Fibroblast of the conjunctiva (primary cell): ENCODE measurements at places on chromosomes 16 and 17.

- no peak for DNase-seq
These were observed 1.0 kb upstream of the IGF2BP1 start for GRCh38 chr17:48995974-48996721.

DNA sequence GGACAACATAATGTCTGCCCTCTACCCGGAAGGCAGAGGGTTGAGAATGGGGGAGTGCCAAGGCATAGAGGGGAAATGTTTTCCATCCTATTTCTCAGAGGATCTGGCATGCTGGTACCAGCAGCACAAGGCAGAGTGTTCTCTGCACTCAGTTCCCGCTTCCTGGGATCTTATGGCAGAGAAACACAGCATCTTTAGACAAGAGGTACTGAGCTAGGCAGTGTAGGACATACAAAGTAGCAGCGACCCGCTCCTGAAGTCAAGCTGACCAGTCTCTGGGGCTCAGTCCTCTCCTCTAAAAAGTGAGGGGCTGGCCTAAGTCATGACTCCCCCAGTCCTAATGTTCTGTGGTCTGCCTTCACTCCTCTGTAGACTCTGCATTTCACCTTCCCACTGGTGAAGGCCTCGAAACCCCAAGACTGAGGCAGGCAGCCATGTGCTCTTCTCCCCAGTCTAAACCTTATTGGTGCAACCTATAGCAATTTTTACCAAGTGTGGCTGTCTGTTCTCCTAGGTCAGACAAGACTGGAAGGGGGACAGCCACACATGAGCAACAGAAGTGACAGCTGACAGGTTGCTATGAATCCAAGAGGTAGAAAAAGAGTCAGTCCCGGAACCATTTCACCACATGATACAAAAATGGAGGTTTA lies 11.3 kb upstream of the TSPOAP1 start:
- DNase-seq: no peak

DNA sequence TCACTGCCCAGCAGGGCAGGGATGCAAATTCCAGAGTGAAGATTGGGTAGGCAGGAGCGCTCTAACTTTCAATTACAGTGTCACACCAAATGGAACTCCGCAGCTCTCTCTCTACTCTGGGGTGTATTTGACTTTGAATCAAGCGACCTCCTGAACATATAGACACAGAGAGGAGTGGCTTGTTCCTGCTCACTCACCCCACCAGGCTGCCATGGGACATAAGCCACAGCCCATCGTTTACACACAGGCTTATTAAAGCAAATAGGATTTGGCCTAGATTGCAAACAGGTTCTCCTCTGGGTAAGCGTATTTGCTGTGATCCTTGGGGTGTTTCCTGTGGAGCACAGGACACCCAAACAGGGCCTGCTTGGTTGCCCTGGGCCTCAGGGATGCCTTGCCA lies 281.6 kb upstream of the CCL2 start:
- no peak for DNase-seq

DNA sequence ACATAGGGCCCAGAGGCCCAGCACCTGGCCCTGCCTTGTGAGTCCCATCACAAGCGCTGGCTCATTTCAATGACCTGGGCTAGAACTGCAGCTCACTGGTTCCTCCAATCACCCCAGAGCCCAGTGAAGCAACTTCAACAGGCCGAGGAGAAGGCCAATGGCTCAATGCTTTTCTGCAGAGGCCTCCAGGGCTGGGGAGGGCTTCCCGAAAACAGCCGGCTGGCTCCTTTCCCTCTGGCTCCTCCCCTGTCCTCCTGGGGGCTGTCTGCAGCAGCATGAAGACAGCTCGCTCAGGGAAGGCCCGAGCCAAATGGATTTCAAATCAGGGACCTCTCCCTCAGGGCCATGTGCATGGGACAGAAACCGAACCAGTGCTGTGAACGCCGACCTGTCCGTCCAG lies 121.6 kb downstream of the ZNF423 start:
- no peak for DNase-seq

- DNase-seq: no peak
These were observed 16.0 kb upstream of the SPPL2C start for GRCh38 chr17:45828582-45829133.

DNA sequence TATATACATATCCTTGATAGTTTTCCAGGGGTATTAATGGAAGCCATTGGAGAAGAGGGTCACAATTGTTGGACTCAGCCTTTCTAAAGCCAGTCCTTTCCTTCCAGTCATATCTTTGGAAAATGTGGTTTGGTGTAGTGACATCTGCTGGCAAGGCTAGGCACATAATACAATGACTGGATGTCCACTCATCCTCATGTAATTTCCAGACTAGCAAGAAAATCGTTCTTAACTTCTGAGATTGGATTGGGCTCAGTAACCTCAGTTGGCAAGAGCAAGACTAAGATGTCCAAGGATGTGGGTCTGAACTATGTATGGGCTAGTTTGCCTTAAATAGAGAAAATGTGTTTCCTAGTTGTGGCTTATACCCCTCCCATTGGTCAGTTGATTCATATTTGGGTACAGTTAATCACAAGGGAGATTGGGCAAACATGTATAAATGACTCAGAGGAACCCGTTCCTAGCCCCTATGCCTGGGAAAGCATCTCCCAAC lies 8.7 kb upstream of the KAT7 start:
- peak; percentile 60 for DNase-seq

GRCh38 chr16:9860876-9861275 lies 321.4 kb downstream of the GRIN2A start:
- no peak for DNase-seq

DNA sequence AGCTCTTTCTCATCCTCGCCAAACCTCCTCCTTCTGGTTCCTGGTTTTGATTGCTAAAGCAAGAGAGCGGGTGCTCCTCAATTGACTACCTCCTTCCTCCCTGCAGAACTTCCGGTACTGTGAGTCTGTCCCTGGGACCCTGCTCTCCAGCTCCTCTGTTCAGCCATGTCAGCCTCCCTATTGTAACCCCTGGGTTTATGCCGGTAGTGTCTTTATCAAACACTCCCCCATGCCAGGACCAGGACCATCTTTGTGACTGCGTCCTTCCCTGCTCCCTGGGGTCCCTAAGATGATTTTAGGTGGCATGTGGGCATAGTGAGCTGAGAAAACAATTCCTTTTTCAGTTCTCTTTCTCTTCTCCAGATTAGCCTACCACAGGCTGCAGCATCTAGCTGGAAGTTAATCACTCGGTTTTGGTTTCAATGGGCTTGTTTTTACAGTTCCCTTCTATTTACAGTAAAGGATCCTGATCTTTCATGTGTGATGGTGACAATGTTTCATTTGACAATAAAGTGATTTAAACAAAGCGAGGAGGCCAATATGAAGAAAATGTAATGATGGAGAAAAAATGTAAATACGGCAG lies 27.7 kb upstream of the IL21R start:
- no peak for DNase-seq

GRCh38 chr16:9260666-9261065 lies 169.2 kb downstream of the HAPSTR1 start:
- DNase-seq: no peak

DNA sequence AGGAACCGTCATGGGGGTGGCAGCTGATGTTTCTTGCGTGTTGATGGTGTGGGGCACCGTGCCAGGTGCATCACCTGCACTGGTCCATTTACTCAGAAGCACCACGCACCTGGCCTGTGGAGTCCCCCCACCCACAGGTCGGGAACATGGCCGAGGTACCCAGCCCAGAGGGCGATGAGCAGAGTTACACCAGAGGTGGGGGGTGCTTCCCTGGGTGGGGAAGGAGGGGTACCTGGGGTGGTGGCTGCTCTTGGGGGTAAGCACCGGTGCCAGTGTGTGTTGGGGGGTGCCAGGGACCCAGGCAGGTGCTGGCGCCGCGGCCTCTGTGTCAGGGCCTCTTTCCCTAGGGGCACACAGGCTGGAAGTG lies 5.0 kb upstream of the ZNF750 start:
- no peak for DNase-seq

GRCh38 chr17:73632513-73632912 lies 11.7 kb downstream of the SDK2 start:
- DNase-seq: no peak

DNA sequence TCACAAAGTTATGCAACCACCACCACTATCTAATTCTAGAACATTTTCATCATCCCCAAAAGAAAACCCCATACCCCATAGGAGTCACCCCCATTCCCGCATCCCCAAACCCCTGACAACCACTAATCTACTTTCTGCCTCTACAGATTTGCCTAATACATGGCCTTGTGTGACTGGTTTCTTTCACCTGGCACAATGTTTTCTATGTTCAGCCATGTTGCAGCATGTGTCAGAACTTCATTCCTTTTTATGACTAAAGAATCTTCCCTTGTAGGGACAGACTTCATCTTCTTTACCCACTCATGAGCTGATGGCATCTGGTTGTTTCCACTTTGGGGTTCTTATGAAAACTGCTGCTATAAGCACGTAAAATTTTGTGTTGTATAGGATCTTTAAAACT lies 34.6 kb downstream of the CYTH1 start:
- DNase-seq: no peak

GRCh38 chr16:5882087-5882640 lies 784.6 kb upstream of the EEF2KMT start:
- no peak for DNase-seq

DNA sequence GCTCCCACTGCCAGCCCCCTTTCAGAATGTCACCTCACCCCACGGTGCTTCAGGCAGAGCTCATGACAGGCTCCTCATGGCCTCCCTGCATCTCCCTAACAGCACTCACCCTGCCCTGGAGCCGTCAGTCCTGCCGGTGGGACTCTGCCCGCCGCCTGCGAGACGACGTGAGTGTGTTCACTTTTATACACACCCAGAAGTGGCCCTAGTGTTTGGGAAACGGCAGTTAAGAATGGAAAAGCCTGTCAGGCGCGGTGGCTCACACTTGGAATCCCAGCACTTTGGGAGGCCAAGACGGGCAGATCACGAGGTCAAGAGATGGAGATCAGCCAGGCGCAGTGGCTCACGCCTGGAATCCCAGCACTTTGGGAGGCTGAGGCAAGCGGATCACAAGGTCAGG lies 12.3 kb upstream of the CYTH1 start:
- DNase-seq: no peak

GRCh38 chr16:89716916-89717687 lies 3.6 kb downstream of the VPS9D1 start:
- DNase-seq: no peak

- DNase-seq: no peak
These were observed 158.6 kb downstream of the SALL1 start for GRCh38 chr16:50992350-50993032.

GRCh38 chr17:72604518-72604917 lies 483.7 kb downstream of the SOX9 start:
- no peak for DNase-seq

DNA sequence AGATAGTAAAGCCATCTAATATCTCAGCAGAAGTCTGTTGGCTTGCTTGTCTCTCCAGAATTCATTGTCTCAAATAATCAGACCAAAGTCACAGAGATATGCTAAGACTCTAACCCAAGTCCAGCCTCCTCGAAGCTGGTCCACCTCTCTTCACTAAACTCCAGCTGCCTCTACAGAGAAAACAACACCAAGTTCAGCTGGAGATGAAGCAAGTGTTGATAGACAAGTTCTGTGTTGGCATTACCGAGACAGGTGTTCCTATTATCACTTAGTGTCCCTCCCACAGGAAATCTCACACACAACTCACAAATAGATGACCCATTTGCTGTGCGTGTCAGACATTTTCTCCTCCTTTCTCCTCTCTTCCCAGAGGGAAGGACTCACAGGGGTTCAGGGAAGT lies 164.4 kb upstream of the ANKFN1 start:
- no peak for DNase-seq

- no peak for DNase-seq
These were observed 124.0 kb downstream of the GP2 start for GRCh38 chr16:20203272-20203671.

DNA sequence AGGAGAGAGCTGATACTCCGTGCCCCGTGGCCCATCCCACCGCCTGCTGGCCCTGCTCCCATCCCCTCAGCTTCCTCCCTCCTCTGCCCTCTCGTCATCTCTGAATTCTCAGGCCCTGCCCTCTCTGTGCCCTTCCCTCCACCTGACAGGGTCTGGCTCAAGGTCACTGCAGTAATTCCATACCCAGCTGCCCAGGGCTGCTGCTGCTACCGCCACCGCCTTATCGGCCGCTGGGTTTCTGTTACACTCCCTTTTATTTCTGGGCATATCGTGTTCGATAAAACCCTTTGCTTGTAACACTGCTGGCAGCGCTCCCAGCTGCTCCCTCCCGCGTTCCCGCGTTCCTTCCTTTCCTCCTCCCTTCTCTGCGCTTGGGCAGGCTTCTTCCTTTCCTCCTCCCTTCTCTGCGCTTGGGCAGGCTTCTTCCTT lies 1.2 kb downstream of the EPN3 start:
- no peak for DNase-seq
